Lung (tissue), 17 donors: ENCODE measurements at places on chromosomes 1 and 21. TPM values are rescaled to one million over a fixed set of nuclear protein-coding genes. Genes with fewer than 3 reads are reported as not detected.

- no peak for DNase-seq
These were observed 47.3 kb downstream of the SELENOF start for GRCh38 chr1:86866665-86867064.

- DNase-seq: peak; percentile 92
These were observed 55.9 kb downstream of the MRPS6 start for GRCh38 chr21:34129039-34129891.

- DNase-seq: no peak
These were observed 106.5 kb upstream of the RAB3GAP2 start for GRCh38 chr1:220378571-220379302.

GRCh38 chr1:153364156-153364555 is 6.5 kb downstream of the S100A9 start:
- DNase-seq: no peak

DNA sequence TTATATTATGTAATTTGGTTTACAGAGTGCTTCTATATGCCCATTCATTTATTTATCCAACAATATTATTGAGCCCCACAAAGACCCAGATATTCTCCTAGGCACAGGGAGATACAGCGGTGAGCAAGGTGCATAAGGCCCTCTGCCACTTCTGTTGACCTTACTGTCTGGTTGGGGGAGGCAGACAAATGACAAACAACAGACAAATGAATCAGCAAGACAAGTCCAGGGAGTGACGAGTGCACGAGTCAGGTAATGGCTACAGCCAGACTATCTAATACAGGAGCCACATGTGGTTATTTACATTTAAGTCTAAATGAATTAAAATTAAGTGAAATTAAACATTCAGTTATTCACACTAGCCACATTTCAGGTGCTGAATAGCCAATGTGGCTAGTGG is 22.0 kb upstream of the BCAR3 start:
- DNase-seq: no peak

DNA sequence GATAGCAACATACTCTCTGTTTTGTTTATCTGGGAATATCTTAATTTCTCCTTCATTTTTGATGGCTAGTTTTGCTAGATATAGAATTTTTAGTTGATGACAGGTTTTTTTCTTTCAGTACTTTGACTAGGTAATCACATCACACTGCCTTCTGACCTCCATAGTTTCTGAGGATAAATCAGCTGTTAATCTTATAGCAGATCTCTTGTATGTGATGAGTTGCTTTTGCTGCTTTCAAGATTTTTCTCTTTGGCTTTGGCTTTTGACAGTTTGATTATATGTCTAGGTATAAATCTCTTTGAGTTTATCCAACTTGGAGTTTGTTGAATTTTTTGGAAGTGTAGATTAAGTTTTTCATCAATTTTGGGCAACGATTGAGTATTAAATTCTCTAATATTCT is 142.6 kb downstream of the ZNF644 start:
- DNase-seq: no peak

DNA sequence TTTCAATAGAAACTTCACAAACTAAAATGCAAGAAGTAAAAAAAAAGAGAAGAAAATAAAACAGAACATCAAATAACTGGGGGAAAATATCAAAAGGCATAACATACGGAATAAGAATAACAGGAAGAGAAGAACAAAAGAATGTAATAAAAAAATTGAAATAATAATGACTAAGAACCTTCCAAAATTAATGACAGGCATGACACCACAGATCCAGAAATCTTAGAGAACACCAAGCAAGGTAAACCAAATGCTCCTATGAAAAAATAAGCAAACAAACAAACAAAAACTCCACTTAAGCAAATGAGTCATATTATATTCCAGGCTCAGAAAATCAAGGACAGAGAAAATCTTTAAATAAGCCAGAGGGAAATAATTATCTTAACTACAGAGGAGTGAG is 8.7 kb downstream of the OR10J1 start:
- DNase-seq: no peak

- DNase-seq: peak; percentile 77
These were observed 738 bp upstream of the CDC42BPA start for GRCh38 chr1:227318853-227319607.

GRCh38 chr1:72253132-72253531 is 29.2 kb downstream of the NEGR1 start:
- DNase-seq: no peak

Gene ACADM
- 26.4 TPM for polyA plus RNA-seq

Gene VANGL2
- 1.7 TPM for polyA plus RNA-seq

Gene OR10Z1
- not detected for polyA plus RNA-seq

Gene COL9A2
- polyA plus RNA-seq: 12.1 TPM
